ENCODE measurements at places on chromosomes 13 and 19.

GRCh38 chr19:5321851-5322681 lies 18.5 kb downstream of the PTPRS start:
- DNase-seq: no peak

DNA sequence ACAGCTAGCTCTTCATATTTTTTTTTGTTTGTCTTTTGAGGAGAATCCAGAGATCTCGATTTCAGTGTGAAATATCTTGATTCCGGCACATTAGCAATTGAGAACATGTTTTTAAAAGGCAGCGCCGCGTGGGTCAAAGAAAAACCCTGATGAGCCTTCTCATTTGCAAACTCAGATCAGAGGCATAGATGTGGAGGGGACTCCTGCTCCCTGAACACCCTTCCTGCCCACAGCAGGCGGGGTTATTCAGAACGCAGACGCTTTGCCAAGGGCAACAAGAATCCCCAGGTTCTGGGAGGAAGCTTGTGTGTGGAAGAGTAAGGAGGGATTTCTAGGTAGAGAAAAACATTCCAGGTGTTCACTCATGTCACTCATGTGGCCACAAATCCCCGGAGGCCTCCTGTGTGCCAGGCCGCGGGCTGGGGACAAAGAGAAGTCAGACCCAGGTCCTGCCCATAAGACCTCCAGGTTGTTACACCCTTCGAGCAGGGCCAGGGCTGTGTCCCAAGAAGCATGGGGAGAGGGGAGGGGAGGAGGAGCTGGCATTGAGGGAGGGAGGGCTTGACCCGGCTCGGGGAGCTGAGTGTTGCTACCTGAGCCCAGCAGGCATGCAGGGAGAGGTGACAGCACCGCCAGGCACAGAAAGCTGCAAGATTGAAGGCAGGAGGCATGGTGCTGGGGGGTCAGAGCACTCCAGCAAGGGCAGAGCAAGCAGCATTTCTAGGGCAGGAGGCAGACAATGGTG lies 15.9 kb upstream of the IGLON5 start:
- DNase-seq: no peak

DNA sequence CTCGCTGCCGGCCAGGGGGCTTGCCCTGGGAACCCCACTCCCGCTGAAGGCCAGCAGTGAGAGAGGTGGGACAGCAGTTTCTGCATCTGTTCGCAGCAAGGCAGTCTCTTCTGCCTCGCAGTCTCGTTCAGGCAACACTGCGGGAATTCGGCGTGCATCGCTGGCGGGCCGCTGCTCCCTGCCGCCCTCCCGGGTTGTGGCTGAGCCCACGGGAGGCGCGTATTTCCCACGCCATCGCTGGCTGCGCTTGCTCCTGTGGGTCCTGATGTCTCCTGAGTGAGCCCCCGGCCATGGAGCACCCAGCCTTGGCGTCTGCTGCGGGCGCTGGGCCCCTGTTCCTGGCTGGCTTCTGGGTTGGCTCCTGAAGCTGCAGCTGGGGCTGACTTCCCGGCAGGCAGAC lies 227.9 kb downstream of the TEX29 start:
- no peak for DNase-seq

DNA sequence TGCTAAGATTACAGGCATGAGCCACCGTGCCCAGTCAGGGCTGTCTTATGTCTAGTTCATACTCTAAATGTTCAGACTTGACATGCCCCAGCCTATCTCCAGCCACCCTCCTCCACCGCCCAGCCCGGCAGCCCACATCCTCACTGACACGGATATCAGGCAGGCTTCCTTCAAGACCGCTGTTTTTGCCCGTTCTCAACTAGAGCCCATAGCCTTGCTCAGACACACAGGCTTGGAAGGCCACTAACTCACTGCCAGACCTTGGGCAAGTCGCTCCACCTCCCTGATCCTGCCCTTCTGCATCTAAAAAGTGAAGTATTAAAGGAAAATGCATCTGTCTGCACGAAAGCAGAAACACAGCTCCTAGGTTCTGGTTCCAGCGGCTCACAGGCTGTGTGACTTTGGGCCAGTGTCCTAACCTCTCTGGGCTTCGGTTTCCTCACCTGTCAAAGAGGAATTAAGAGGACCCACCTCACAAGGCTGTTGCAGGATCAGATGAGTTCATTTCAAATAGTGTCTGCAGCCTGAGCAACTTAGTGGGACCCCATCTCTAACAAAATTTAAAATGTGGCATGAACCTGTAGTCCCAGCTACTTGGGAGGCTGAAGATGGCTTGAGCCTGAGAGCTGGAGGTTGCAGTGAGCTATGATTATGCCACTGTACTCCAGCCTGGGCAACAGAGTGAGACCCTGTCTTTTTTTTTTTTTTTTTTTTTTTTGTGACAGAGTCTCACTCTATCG lies 14.5 kb upstream of the CERS4 start:
- DNase-seq: no peak

DNA sequence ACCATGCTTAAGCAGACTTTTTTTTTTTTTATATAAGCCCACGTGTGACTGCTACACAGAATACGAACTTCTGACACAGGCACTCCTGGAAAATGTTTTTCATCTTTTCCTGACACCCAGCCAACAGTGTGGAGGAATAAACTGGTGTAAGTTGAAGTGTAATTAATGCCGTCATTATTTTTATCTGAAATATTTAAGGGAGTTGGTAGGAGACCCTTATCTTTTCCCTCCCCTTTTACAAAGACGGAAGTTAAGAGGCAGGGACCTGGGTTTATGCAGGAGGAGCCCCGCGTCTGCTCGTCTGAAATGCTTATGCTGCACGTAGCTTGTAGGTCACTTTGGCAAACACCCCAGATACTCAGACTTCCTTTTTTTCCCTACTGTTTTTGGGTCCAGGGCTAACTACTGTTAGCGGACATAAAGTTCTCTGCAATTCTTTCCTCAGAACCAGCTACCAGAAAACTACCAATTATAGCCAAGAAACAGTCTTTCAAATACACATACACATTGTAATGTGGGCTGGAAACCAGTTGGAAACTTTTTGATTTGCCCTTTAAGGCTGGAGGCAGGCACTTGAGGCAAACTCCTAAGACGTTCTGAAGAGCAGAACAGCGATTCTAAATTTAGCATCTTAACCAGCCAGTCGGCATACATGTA lies 50.8 kb downstream of the EFNB2 start:
- DNase-seq: no peak

GRCh38 chr13:114119196-114119595 lies 13.2 kb downstream of the RASA3 start:
- DNase-seq: peak; percentile 85

DNA sequence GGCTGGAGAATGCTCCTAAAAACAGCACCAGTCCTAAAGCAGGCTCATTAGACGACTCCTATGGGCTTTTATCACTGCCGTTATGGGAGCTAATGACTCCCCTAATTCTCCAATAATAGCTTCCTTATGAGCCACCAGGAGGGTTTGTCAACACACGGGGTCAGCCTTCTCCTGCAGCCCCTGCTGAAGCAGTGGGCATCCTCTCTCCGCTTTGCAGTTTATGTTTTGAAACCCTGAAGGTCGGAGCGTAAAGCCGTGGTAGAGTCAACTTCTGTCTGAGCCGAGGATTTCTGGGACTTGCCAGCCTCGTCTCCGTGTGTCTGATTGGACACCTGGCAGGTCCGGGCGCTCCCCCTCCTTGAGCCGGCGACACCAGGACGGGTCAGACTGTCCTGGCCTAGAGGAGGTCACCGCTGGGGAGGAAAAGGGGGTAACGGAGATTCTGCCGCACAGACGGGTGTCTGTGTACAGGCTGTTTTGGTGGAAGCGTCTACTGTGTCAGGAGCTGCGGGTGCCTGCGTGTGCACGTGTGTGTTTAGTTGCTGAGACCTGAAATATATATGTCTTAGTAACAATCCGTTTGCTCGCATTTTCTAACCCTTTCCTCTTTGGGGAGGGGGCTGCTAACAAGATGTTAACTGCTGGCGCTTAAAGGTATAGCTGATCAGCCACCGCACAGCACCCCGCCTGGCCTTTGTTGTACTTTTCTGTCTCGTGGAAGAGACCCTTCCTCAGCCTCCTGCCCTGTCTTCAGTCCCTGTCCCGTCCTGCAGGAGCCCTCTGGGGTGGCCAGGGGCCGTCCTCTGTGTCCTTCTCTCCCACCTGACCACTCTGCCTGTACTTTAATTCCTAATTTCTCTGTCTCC lies 1.9 kb downstream of the KDM4B start:
- peak; percentile 13 for DNase-seq

DNA sequence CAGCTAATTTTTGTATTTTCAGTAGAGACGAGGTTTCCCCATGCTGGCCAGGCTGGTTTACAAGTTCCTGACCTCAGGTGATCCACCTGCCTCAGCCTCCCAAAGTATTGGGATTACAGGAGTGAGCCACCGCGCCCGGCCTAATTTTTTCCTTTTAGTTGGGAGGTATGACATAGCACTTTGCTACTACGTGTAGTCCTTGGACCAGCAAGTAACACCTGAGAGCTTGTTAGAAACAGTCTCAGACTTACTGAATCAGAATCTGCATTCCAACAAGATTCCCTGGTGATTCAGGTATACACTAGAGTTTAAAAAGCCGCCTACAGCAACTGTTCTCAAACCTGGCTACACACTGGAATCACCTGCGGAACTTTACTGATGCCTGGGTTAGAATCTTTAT lies 1.8 kb upstream of the FARP1 start:
- no peak for DNase-seq

DNA sequence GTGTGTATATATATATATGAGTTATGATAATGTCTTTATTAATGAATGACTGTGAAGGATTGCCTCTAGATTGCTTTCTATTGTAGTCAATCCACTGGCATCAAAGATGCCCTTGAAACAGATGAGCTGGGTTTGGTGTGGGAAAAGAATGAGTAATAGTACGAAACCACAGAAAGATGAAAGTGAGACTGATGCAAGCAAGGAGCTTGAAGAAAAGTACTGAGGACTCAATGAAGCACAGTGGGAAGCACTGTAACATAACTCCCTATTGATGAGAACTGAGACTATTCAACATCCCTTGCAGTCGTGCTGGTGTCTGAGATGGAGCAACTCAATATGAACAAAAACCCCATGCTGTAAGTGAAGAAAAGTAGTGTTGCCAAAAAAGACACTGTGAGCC lies 1794.2 kb downstream of the SLITRK5 start:
- DNase-seq: no peak
